ENCODE measurements at places on chromosomes 7 and 10. TPM values are rescaled to one million over a fixed set of nuclear protein-coding genes. Genes with fewer than 3 reads are reported as not detected.
A peak's percentile ranks its signal among the peaks of the same experiment; 100 is the strongest.

DNA sequence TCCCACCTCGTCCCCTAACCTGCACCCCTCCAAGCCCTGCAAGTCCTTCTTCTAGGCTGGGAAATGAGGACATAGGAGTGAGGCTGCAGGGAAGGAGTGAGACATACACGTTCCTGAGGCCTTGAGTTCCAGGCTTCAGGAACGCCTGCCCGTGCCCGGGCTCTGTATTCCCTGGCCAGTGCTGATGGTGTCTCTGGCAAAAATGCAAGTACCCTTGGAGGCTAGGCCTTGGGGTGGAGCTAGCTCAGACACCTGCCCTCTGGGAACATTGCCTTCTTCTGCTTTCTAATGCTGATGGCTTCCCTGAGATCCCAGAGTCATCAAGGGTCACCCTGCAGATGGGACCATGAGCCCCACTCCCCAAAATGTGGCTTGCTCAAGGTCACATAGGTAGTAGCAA, 76.0 kb downstream of the GRK5 start:
- no peak for DNase-seq

DNA sequence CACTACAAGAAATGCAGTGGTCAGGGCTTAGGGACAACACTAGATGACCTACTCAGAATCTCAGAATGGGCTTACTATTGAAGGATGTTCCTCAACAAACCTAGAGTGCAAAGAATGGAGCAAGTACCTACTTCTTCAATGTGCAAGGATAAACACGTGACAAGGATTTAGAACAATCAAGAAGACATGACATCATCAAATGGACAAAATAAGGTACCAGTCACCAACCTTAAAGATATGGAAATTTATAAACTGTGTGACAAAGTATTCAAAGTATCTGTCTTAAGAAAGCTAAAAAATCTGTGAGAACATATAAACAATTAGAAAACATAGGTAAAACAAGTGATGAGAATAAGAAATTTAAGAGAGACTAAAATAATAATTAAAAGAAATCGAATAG, 656.1 kb downstream of the ZWINT start:
- no peak for DNase-seq

DNA sequence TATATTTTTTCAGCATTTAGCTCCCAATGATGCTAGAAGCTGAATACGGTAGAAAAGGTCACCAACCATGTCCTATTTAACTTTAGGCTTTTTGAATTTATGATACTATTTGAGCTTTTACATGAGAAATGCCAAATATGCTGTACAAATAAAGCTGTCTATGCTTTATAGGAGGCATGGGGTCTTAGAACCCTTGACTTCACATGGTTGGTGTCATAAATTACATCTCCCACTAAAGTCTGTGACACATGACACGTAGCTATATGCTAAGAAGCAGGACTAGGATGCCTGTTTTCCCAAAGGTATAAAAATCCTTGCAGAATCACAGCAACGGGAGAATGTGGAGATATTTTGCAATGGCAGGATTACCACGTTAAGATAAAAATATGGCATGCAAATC, 960.4 kb downstream of the PCDH15 start:
- no peak for DNase-seq

DNA sequence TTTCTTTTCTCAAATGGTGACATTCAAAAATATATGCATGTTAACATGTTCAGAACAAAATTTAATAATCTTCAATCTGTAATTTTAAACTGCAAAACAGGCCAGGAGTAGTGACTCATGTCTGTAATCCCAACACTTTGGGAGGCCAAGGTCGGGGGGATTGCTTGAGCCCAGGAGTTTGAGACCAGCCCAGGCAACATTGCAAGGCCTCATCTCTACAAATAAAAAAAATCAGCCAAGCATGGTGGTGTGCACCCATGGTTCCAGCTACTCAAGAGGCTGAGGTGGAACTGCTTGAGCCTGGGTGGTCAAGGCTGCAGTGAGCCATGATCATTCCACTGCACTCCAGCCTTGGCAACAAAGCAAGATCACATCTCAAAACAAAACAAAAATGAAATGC, 394.3 kb downstream of the PARD3 start:
- no peak for DNase-seq

DNA sequence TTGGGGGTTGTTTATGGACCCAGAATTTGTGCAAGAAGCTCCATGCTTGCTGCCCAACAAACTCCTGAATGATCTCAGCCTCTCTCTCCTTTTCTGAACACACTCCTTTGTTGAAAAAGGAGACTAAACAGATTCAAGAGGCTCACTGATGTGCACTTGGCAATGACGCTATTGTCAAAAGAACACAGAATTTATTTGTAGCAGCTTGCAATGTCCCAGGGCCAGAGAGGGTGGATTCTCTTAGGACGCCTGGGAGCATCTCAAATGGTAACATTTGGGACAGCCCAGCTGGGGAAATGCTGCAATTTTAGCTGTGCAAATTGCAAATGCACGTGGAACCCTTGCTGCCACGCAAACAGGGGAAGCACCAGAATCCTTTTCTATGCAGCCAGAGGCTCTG, 79.9 kb downstream of the GPR26 start:
- no peak for DNase-seq

DNA sequence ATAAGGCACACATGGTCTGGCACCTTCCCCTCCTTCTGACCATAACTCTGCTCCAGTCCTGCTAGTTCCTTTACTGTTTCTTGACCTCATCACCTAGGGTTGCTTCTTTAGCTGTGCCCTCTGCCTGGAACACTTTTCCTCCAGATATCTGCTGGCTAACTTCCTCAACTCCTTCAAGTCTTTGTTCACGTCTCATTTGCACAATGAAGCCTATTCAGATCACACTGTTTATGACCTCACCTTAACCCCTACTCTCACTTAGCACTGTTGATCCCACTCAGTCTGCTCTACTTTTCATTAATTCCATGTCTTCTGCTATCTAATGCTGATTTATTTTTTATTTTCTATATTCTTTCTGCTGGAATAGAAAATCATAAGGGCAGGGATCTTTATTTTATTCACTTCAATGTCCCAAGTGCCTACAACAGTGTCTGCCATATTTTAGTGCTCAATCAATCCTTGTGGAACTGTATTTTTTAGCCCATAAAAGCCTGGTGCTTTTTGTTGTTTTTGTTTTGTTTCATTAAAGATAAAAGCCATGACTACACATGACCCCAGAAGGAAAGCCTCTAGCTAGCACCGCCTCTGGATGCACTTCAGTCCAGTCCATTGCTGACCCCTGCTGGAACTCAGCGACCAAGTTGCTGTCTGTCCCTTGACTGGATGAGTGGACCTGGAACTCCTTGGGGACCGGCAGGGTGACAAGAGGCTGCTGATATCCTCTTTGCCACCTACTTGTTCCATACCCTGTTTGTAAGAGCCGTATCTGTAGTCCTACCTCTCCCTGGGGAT, 12.3 kb downstream of the KLF14 start:
- DNase-seq, result no peak

DNA sequence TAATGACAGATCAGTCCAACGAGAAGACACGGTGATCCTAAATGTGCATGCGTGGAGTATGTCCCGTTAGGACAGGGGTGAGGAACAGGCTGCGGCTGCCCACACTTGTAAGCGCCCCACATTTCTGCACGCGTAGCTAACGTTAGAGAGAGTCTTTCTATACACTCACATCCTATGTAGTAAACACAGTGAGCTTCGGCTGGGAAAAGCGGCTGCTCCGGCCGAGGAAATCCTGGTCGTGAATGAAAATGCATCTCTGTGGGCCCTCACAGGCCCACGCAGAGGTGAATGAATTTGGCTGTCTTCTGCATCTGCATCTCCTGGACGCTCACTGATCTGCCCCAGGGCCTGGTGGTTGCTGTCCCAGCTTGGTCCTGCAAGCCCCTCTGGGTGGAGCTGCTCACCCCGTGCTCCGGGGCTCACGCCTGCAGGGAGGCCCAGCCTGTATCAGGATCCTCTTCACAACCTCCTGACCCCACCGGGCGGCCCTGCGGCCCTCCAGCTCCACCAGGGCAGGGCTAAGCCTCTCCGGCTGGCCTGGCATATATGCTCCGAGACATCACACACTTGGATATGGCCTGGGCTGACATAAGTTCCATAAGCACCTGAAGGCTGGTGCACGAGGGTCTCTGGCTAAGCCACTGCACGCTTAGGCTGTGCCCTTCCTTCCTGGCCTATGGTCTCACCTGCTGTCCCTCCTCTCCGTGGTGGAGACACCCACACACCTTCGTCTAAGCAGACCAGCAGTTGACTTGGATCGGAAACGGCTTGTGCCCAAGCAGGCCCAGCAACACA, 117.9 kb upstream of the DIP2C start:
- DNase-seq, result no peak

DNA sequence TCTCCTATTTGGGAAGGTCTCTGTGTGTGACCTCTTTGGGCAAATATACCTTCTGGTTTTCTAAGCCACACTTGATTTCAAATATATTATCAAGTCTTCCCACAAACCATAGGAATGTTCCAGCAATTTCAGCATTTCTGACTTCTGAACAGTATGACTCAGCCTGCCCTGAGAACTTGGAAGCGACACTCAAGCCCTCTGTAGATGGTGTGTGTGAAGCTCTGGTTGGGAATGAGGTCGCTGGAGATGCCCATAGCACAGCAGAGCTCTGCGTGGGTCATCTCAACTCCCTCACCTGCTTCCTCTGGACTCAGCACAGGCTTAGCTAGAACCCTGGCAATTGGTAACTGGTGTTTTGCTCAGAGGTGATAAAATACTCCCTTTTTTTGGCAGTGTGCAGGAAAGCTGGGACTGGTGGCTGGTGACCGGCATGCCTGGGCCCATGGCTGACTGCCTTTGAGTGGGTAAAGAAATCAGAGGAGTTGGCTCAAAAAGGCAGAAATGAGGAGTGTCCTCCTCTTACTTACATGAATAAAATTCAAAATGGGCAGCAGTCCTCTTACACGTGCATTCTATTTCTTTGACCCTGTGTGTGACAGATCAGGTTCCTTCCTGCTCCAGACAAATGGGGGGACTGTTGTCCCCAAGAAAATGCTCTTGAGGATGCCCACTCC, 87.5 kb upstream of the NRP1 start:
- DNase-seq, result no peak

Gene SAP25
- total RNA-seq, result 11.8 TPM

- DNase-seq, result no peak
Measured at GRCh38 chr7:120837599-120837998, 20.3 kb downstream of the TSPAN12 start.

Gene LRRC18
- not detected for total RNA-seq

DNA sequence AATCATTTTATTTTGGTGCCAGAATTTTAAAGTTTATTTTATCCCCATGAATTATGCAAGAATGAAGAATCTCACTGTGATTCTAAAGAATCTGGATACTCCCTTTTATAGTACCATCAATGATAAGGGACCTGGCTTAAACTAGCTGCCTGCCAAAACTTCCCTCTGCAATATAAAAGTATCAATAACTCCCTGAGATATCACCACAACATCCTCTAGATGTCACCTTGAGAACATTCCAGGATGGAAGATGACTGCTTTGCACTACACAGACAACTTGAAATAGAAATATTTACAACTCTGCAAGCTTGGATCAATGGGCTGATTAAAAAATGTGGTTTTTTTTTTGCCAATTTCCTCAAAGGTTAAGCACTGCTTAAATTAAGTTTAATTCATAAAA, 142.1 kb downstream of the SLC25A13 start:
- no peak for DNase-seq

- DNase-seq, result no peak
Measured at GRCh38 chr7:25358926-25359325, 130.6 kb upstream of the NPVF start.

Gene INSYN2A
- total RNA-seq, result not detected

DNA sequence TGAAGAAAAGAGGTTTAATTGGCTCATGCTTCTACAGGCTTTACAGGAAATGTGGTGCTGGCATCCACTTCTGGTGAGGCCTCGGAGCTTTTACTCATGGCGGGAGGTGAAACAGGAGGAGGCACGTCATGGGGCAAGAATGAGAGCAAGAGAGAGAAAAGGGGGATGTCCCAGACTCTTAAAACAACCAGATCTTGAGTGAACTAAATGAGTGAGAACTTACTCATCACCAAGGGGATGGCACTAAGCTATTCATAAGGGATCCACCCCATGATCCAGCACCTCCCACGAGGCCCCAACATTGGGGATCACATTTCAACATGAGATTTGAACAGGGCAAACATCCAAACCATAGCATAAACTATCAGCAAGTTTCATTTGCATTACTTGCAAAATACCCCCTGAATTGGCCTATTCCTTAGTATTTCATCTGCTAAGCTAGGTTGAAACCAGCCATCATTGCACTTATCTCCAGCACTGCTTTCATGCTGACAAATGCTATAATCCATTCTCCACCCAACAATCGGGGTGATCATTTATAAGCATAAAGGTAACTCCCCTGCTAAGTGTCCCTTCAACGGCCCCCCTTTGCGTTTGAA, 179.0 kb downstream of the NOC3L start:
- no peak for DNase-seq

- DNase-seq, result peak; percentile 14
Measured at GRCh38 chr7:84194484-84195271, at the start of gene SEMA3A. Gene SEMA3A (minus strand): TSS chr7:84194789. CDS start chr7:84194586, 203 bp downstream.

GRCh38 chr10:49609283-49610113, 612 bp upstream of the SLC18A3 start:
- DNase-seq, result no peak

Gene BBIP1
- total RNA-seq, result 32.7 TPM

Gene CHST15
- not detected for total RNA-seq

- DNase-seq, result no peak
Measured at GRCh38 chr7:66078067-66078466, 2.4 kb downstream of the ASL start.

DNA sequence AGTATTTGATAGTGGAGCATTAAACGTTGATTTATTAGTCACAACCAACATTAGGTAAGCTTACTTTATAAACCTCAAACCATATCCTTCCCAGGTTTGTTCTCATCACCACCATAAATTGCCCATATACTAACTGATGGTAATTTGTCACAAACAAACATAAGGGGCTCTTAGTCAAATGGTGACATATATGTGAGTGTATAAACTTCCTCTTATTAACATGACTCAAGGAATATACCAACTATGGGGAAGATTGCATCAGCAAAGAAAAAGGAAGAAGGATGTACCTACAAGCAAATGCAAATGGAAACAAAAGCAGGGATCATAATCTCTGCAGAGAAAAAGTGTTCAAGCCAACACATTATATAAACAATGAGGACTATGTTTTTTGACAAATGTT, 418.2 kb upstream of the AKR1E2 start:
- DNase-seq, result no peak

Gene KIAA1549
- 1.3 TPM for total RNA-seq

Gene PLAU
- 1.7 TPM for total RNA-seq

Gene PLEKHS1
- total RNA-seq, result not detected

- no peak for DNase-seq
Measured at GRCh38 chr10:26516540-26517101, 78.5 kb downstream of the APBB1IP start.

Gene ACTR1A
- 66.9 TPM for total RNA-seq

Gene POR
- 105 TPM for total RNA-seq

Gene EBLN1
- total RNA-seq, result not detected

GRCh38 chr10:51377070-51377931, 303.0 kb downstream of the PRKG1 start:
- no peak for DNase-seq

All from activated T-helper 2 cell treated with anti-CD3 and anti-CD28 coated beads, Interferon-gamma antibody, Interleukin-2, Interleukin-4, amounts not matched to agents 10 μg/mL and 5 μg/mL and 100 μg/mL, durations not matched to agents 14 hours and 24 hours and 36 hours (primary cell).